Left renal pelvis (tissue), 4 donors: ENCODE measurements at places on chromosomes 12 and 14.

DNA sequence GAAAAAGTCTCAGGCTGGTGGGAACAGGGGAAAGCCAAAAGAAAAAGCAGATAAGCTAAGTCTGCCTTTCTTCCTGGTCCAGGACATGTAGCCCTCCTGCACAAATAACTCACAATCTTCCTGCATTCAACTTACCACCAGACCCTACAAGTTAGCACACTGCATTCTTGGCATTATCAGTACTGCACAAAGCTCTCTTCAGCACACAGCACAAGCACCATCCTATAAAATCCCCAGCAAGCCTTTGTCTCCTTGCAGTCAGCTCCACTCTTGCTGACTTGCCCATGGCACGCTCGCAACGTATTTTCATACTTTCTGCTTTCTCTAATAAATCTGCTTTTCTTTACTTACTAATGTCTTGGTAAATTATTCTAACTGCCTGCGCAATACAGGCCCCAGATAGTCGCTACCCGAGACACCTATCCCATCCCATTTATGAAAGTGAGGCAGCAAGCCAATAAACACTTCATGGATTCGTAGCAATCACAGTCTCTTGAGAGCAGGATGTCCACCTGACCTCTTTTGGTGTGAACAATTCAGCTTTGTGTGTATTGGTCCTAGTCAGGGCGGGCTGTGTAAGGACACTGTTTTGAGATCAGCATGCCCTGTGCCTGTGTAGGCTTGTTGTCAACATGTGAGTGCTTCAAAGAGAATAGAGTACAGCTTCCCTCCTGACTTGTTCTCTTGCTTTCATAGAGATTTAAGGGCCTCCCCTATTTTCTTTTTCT lies 49.0 kb downstream of the TMEM117 start:
- DNase-seq: no peak

DNA sequence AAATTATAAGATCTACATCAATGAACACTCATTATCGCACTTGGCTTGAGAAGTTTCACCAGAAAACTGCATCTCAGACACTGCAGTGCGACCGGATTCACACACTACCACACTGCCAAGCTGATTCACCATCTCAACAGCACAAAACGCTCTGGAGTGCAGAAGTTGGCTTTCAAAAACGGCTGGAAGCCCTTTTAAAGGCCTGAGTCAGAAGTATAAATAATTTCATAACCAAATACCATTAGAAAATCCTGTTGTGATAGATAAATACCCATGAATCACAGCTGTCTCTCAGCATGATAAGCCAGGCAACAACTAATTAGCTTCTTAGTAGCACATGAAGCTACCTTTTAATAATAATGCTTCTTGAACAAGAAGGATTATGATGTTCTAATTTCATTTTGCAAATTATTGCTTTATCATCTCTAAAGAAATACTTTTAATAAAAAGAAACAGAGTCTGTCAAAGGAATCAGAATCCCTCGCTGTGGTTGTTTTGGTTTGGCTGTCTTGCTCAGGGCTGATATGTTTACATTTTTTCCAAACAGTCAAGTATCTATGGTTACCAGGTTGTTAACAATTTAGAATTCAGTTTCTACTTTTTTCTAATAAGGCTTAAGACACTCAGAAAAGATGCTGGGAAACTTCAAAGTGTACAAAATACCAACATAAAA lies 51.2 kb downstream of the SLC2A13 start:
- no peak for DNase-seq

DNA sequence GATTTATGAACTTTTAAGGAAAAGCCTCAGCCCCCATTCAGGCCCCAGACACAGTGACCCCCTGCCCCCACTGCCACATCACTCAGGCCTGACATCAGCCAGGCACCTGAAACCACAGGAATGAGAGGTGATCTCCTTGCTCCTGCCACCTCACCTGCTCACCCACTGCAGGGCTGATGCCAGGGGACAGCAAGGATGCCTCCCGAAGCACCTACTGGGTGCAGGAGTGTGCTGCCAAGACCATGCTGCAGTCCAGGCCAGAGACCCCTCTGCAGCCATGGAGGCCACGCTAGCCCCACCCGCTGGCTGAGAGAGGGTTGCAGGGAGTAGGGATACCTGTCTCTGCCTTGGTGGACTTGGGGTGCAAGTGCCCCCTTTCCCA lies 18.6 kb upstream of the KRT7 start:
- DNase-seq: no peak

- no peak for DNase-seq
Observed at GRCh38 chr12:54294152-54294952, 6.5 kb downstream of the NFE2 start.

DNA sequence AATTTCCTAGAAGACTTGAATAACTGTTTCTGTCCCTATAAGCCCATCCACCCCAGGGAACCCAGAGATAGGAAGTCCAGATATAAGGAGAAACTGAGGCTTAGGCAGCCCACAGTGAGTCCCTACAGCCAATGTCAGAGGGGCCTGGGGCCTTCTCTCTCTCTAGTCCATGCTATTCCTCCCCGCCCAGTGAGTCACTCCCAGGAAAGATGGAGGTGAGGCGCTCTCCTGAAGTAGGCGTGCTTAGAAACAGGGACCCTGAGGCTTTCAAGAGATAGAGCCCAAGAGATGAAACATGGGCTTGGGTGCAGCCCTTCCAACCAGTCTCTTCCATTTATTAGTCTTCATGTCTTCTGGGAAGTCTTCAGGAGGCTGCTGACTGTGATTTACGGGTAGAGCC lies 2.3 kb upstream of the SMUG1 start:
- DNase-seq: no peak

GRCh38 chr14:64953661-64954060 lies 11.1 kb upstream of the GPX2 start:
- no peak for DNase-seq

GRCh38 chr14:102571043-102571442 lies 21.4 kb upstream of the RCOR1 start:
- DNase-seq: no peak

DNA sequence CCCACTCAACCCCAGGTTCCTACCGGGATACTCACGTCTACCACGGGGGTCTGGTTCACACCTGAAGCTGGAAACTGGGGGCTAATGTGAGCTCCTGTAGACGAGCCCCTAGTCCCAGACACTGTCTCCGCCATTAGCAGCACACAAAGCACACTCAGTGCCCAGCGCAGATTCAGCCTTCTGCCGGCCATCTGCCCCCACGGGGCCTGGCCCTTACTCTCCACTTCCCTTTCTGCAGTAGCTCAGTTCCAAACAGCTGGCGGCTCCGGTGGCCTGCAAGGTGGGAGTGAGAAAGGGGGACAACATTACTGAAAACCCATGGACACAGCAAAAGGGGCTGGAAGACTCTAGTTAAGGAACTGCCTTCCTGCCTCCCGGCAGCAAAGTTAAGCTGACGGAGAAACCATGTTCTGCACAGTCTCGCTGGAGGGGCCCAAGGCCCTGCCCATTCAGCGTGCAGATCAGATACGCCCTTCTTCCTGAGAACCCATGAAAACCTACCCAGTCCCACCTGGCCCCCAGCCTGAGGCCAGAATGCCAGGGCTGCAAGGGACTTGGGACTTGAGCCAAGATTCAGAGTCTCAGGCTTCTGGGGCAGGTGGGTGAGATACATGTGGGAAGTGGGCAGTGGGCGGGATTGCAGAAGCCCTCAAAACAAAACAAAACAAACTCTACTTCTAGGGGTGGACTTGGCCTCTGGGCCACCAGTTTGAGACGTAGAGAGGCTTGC lies 2.1 kb downstream of the SLC8B1 start:
- DNase-seq: no peak

DNA sequence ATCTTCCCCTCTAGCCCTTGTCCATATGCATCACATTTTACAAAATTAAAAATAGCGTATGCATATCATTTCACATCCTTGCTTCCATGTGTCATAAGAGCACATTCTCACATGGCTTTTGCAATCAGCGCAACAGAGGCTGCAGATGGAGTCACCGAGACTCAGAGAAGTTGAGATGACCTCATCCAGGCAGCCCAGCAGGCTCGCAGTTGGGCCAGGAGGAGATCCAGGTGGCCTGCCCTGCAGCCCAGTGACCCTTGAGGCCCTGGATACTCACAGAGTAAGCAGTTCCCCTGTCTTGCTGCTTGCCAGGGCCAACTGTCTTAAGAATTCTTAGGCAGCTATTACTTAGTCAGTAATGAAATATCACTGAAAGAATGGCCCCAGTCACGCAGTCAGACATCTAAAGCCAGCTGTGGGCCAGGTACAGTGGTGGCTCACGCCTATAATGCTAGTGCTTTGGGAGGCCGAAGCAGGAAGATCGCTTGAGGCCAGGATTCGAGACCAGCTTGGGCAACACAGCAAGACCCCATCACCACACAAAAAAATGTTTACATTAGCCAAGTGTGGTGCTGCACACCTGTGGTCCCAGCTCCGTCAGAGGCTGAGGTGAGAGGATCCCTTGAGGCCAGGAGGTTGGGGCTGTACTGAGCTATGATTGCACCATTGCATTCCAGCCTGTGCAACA lies 9.1 kb downstream of the CAMKK2 start:
- no peak for DNase-seq

- DNase-seq: no peak
Observed at GRCh38 chr14:30194741-30195148, 267.1 kb upstream of the PRKD1 start.

DNA sequence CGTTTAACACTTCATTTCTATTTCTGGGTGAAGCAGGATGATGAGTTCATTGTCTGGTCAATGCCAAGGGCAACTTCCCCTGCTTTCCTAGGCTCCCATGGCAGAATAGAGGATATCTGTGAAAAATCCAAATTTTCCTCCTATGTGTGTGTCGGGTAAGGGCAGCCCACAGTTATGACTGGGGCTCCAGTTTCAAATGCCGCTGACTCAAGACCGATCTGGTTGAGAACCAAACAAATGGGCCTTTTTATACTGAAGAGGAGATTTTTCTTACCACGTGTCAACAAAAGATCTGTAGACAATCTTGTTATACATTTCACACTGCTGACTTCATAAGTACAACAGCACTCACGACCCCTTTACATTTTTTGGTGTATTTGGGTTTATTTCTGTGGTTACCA lies 120.8 kb downstream of the CHST11 start:
- DNase-seq: no peak

GRCh38 chr12:43406801-43407200 lies 145.2 kb downstream of the ADAMTS20 start:
- no peak for DNase-seq

DNA sequence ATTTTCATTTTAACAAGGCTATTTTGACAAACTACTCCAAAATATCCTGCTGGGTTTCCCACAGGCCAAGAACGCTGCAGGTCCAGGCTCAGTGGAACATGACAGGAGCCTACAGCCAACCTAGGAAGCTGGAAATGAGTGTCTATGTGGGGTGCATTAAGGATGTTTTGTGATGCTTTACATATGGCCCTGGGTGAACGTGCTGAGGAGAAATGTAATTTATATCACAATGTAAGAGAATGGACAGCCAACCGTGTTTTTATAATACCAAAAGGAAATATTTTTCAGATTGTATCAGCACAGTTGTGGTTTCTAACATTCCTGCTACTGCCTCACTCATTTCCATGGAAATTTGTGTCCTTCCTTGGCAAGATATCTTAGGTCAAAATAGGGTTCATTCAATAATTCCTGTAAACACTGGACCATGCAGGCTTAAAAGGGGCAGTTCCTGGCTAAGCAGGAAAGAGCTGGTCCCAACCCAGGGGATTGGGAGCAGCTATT lies 51.5 kb downstream of the ST8SIA1 start:
- no peak for DNase-seq
